Stimulated activated CD8-positive, alpha-beta memory T cell treated with anti-CD3 and anti-CD28 coated beads, Interleukin-4, amount 100 ng/mL, for 1 hour (primary cell): ENCODE measurements at places on chromosomes 7 and 10.

- DNase-seq = no peak
Measured at GRCh38 chr7:151551820-151552219, 32.1 kb upstream of the RHEB start.

GRCh38 chr10:77604063-77604462, 33.5 kb downstream of the KCNMA1 start:
- DNase-seq = no peak

GRCh38 chr10:105950410-105950809, 1214.1 kb downstream of the SORCS1 start:
- DNase-seq = no peak

GRCh38 chr7:64045301-64046040, at the start of gene ZNF727:
TSS of gene ZNF727 (plus strand) at chr7:64045434. CDS start at chr7:64045622, 188 bp downstream.
- peak; percentile 11 for DNase-seq

DNA sequence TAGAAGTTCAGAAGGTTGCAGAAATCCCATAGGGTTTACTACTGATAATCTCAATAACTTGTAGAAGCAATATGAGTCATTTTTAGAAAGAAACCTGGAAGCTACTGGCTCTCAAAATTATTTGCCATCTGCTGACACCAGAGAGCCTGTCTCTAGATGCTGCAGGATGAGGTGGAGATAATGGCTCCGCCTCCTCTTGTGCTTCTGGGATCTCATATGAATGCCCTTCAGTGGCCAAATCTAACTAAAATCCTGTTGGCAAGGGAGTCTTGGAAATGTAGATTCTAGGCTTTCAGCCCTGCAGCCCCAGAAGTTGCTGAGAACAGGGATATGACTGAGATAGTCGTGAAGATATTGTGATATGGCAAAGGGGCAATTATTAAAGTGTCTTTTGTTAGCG, 348.1 kb downstream of the CCSER2 start:
- DNase-seq = no peak

GRCh38 chr7:39647816-39648215, 24.4 kb downstream of the RALA start:
- no peak for DNase-seq

DNA sequence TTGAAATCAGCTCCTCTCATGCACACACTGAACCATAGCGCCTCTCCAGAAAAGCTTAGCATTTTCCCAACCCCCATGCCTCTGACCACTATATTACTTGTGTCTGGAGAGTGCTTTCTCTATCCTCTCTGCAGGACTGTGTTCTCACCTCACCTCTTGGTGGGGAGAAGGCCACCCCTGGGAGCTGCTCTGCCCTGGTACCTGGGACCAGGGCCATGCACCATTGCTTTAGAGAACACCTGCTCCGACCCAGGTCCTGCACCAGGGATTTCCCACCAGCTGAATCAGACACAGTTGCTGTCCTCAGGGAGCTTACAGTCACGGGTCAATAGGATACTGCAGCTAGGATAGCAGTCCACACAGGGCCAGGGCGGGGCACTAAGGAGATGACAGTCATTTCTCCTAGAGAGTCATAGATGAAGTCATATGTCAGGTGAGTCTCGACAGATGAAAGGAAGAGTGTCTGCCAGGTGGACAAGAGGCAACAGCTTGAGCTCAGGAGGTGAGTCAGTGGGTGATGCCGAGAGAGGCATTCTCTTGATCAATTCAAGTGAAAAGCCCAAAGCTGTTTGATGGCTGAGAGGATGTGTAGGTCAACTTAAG, 619 bp upstream of the LMTK2 start:
- no peak for DNase-seq

DNA sequence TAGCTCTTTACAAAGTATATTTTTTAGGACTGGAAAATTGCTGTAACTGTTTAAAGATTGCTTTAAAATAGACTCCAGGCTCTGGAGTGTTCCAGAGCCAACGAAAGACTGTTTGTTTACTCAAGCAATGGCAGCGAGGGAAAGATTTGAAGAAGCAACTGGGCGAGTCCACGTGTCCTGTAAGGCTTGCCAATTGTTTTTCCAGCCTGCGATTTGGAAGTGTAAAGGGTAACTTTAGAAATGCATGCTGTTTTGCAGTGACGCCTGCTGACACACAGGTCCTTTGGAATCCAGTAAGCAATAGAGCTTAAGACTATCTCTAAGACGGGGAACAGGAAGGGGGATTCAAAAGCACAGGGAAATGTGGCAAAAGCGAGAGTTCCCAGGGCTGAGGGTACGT, 55.8 kb downstream of the TACC2 start:
- no peak for DNase-seq

- no peak for DNase-seq
Measured at GRCh38 chr7:117249696-117250095, 73.2 kb downstream of the WNT2 start.

DNA sequence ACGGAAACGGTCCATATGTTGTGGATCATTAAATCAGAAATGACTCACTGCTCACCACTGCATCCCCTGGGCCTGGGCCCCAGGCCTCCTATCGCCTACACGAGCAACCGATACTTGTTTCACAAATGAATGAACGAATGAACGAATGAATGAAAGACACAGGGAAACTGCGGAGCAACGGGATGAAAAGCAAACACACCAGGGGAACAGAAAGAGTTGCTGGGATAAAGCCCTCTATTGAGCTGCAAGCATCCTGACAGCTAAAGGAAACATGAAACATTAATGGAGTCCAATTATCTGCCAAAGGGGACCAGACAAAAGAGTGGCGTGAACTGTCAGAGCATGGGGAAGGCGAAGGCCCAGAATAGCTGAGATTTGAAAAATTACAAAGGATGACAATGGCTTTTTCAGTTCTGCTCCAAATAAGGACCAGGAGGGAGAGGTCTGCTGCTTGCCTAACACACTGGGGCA, 92.1 kb downstream of the GRB10 start:
- DNase-seq = no peak

GRCh38 chr10:49001870-49002672, 62.4 kb upstream of the LRRC18 start:
- no peak for DNase-seq

GRCh38 chr7:34354899-34355298, 303.1 kb upstream of the NPSR1 start:
- DNase-seq = no peak

DNA sequence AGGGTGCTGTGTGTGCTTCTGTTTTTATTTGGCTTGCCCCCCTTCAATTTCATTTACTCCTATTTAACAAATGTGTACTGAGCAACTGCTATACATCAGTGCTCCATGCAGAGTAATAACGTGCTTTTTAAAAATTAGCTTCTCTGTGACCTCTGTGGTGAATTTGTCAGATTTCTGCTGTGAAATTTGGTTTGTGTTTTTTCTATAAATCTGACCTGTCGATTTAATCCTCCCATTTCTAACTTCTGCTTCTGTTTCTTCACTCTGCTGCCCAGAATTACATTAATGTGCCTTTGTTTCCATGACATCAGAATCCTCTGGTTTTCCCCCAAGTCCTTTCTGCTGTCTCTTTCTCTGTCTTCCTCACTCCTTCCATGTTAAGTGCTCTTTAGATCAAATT, 123.8 kb upstream of the CACNA2D1 start:
- DNase-seq = no peak

DNA sequence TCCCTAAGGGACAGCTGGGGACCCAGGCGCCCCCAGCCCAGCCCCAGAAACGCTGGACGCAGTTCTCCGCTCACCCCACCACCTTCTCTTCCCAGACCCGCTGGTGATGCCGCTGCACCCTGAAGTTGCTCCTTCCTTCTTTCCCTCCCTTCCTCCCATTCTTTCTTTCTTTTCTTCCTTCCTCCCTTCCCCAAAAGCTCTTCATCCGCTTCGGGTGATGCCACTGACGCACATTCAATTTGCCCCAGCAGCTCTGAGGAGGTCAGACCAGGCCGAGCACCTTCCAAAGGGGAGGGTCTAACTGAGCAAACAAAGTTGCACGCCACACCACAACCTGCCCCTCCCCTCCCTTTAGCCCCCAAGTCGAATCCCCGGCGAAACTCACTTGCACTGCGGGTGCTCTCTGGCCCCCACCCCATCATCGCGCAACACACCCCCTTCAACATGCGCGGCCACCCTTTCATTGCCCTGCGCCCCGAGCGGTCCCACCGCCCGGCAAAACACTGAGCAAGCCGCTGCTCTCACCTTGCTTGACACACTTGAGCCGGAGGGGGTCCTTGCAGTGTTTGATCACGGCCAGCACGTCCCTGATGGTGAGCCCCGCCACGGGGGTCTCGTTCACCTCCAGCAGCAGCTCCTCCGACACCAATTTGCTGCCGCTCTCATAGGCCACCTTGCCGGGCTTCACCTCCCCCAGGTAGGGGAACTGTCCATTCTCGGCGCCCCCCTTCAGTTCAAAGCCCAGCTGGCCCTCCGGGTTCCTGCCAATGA, 787 bp downstream of the MAGI2 start:
- DNase-seq = no peak

- DNase-seq = no peak
Measured at GRCh38 chr10:30467651-30468338, 33.8 kb downstream of the MAP3K8 start.

- DNase-seq = no peak
Measured at GRCh38 chr7:88132725-88133124, 87.1 kb downstream of the SRI start.

- DNase-seq = no peak
Measured at GRCh38 chr10:19498393-19499290, 317.6 kb upstream of the PLXDC2 start.

DNA sequence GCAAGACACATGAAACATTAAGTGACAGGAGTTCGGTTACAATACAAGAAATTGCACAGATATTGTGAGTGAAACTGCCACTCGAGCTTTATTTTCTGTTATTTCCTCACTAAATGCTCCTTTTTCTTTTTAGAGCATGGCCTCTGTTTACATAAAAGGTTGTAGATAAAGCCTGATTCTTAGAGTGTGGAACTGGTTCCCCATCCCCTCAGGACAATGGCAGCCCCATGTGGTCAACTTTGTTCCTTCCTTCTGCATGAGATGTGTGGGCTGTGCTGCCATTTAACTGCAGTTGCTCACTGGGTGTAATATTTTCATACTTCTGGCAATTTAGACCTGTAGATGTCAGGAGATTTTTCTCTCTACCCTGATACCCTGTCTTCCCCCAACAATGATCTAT, 70.2 kb downstream of the LRGUK start:
- DNase-seq = no peak

DNA sequence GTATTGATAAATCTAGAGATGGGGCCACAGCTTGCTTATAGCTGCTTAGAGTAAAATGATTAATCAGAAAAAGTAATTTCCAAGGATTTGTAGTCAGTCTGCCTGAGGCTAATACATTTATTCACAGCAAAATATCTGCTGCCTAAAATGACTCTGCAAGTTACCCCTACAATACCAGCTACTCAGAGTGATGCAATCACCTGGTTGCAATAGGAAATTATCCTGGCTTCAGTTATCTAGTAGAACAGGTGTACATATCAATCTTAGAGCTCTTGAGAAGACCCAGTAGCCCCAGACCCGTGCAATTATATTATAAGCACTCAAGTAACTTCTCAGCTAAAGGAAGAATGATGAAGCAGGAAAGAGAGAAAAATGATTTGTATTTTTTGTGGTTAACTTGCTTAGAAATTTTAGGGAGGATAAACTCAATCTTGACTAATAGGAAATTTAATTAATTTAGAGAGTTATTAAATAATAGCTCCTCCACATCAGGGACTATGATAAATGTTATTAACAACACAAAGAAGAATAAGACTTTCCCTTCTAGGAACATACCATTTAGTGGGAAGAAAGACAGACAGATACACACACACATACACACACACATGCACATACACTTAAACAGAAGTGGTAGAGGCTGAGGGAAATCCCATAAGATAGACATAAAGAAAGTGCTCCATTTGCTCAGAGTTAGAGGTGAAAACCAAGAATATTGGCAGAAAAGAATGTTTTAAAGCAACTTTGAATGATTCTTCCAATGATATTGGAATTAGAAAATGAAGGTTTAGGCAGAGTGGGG, 140.4 kb upstream of the PRSS1 start:
- DNase-seq = no peak

DNA sequence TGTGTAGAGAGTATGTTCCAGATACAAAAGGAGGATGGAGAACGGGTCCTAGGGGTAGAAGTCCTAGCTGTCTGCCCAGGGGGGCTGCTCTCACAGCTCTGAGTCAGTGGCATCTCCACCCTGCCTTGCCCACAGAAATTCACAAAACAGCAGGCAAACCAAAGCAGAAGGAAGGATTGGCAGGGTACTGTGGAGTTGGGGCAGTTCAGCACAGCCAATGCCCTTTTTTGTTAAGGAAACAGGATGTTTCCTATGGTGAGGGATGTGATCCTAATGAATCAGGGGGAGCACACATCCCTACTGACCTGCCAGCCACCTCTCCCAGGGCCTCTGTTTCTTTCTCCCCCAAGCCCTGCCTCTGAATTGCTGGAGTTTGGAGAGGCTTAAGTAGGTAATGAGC, 457.6 kb downstream of the PLXNA4 start:
- no peak for DNase-seq

- no peak for DNase-seq
Measured at GRCh38 chr7:111198255-111198654, 107.3 kb downstream of the LRRN3 start.
